ENCODE measurements at places on chromosomes 16 and 17. TPM values are rescaled to one million over a fixed set of nuclear protein-coding genes. Genes with fewer than 3 reads are reported as not detected.

DNA sequence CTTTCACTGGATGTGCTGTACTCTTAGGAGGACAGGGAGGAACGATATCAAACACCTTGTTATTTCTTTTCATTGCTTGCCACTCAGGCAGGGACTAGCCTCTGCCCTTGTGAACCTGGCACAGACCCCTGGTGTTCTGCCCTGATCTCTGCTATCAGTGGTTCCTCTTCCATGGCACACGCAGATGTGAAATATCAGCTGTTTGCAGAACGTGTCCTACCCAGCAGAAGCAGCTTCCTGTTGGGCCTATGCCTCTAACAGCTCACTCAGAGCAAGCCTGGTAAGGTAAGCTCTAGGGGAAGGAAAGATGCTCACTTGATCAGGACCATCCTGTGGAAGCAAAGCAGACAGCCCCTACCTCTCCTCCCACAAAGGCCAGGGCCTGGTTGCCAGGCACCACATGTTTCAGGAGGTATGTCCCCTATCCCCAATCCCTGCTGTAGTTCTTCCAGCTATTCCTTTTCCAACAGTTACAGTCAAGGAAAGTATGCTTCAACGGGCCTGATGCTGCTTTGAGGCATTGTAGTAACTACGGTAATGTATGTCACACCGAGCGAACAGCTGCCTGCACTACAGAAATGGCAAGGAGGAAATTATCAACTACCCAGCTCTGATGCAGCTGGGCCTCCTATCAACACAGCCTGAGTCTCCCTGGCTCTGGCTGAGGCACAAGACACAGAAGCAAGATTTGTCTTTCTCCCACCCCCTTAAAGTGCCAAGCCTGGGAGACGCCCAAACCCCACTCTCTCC, 41.3 kb upstream of the GFOD2 start:
- DNase-seq = no peak

ZNF319 gene
- polyA plus RNA-seq = 6.3 TPM

- peak; percentile 5 for DNase-seq
Observed at GRCh38 chr16:55437625-55438024, 41.4 kb upstream of the MMP2 start.

- no peak for DNase-seq
Observed at GRCh38 chr16:25875956-25876598, 184.3 kb downstream of the HS3ST4 start.

DNA sequence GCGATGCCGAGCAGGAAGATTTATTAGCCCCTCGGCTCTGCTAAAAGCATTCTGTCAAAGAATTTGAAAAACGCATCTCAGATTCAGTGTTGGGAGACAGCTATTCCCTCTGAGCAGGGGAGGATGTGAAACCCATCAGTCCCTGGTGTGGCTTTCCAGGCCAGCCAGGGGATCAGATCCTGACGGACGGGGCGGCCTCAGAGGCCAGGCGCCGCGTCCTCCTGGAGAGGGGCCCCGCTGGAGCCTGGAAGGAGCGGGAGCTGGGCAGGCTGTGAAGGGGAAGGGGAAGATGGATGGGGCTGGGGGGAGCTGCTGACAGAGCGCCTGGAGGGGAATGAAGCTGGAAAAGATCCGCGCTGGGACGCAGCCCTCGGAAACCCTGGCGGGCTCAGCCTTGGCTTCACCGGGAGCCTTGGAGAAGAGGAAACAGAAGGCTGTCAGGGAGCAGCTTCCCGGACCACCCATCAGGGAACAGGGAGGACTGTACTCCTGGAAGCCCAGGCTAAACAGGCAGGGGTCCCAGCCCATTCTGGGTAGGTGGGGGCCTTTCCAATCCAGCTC, 358.0 kb downstream of the C16orf95 start:
- no peak for DNase-seq

NOTUM gene
- 0.05 TPM for polyA plus RNA-seq

Measured in IMR-90 (cell line).